Ammon's horn (tissue), 1 donor: ENCODE measurements at places on chromosomes 2 and 18.
A peak's percentile ranks its signal among the peaks of the same experiment; 100 is the strongest.

DNA sequence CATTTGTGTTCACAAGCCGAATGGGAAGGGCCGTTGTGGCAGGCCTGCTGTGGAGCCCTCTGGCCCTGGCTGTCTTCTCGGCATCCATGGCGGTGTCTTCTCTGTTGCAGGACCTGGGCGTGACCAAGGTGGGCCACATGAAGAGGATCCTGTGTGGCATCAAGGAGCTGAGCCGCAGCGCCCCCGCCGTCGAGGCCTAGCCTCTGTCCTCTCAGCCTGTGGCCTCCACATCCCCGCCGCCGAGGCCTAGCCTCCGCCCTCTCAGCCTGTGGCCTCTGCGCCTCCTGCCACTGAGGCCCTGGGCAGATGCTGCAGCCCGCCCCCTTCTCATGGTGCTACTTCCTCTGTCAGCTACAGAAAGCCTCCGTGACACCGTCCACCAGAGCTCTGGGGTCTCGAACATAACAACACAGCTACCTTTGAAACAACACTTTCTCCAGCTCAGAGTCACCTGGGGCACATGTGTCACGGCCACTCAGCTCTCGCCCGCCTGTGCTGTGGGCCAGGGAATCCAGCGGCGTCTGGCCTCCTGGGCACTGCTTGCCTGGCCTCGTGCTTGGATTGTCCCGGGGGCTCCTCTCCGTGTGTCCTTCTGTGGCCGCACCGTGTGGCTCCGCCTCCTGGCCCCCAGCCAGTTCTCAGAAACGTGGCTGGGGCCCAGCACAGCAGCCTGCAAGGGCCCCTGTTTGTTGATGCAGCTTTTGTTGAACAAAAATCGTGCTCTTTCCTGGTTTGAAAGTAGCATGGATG lies 97.1 kb downstream of the USP40 start:
- DNase-seq = peak; percentile 73

DNA sequence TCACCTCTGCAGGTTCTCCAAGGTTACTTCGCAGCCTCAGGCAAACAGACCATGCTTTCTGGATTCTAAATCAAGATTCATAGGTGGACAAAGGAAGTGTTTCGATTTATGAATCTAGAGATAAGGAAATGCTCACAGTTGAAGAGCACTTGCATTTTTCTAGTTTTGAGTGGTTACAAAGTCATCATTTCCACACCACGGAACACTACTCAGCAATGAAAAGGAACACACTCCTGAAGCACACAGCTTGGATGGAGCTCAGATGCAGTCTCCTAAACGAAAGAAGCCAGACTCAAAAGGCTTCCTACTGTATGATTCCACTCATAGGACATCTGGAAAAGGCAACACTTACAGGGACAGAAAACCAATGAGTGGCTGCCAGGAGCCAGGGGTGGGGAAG lies 31.7 kb downstream of the SDC1 start:
- DNase-seq = no peak

GRCh38 chr2:98903767-98904485 lies 32.1 kb downstream of the CRACDL start:
- no peak for DNase-seq

GRCh38 chr18:23684515-23685197 lies 4.6 kb upstream of the LAMA3 start:
- DNase-seq = no peak

DNA sequence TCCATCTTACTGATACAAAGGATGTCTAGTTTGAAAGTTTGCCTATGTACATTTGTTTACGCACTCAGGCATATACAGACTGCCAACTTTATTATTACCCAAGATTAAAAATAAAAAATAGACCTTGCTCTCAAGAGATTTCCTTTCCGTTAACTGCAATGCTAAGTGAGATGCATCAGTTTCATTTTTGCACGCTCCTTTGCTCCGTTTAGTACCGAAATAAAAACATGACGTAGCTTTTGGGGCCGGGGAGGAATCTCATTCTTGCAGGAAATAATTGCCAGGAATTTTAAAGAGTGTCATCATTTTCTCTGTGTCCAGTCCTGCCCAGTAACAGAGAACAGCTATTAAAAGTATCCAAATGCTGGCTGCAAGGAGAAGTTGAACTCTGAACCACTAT lies 169.5 kb downstream of the SLC8A1 start:
- no peak for DNase-seq
